ENCODE measurements at places on chromosomes 7 and 10.
A peak's percentile ranks its signal among the peaks of the same experiment; 100 is the strongest.

DNA sequence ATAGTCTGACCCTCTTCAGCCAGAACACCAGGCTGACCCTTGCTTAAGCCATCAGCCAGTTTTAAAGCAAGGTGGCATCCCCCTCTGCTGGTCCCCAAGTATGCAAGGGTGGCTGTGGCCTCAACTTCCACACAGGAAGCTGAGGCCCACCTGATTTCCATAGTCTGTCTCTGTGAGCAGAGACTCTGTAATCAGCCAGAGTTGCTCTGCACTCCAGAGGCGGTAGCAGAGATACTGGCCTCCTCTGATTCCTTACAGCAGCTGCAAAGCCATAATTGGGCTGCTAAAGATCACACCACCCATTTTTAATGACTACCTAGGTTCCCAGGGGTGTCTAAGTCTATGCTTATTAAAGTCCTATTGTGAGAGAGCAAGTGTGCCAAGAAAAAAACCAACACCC is 1.8 kb downstream of the PDAP1 start:
- DNase-seq = no peak

DNA sequence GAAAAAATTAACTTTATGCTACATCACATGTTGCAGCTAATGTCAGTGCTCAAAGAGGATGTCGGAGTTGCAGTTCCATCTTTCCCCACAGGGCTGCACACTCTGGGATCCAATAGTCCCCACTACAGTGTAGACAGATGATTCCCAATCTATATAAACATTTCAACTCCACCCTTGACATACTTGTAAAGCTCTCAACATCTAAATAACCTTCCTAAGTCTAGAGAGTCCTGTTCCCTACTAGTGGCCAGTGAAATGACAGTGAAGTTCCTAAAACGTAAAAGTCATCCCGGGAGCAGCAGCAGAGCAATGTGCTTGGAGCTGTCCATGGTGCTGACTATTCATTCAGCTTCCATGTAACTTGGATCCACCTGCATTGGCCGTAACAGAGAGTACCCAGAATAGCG is 145.1 kb downstream of the GRM8 start:
- peak; percentile 81 for DNase-seq

DNA sequence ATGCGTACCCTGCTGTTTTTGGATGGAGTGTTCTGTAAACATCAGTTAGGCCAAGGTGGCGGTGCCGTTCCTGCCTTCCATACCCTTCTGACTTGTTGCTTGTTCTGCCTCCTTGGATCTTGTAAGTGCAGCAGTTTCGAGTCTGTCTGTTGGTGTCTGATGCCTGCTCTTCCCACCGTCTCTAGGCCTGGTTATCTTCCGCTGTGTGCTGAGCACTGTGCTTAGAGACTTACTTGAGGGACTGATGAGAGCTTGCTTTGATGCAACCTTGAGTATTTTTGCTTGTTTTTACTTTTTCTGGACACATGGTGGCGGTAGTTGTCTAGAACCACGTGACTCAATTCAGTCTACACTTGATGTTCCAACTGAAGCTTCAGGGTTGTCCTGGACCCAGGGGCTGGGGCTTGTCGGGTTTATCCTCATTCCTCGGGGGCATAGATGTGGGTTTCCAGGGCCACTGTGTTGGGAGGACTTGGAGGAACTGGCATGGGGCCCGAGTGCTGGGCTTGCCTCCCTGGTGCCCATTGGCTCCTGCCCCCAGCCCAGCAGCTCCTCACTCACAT is 14.4 kb upstream of the SPRN start:
- DNase-seq = peak; percentile 44

DNA sequence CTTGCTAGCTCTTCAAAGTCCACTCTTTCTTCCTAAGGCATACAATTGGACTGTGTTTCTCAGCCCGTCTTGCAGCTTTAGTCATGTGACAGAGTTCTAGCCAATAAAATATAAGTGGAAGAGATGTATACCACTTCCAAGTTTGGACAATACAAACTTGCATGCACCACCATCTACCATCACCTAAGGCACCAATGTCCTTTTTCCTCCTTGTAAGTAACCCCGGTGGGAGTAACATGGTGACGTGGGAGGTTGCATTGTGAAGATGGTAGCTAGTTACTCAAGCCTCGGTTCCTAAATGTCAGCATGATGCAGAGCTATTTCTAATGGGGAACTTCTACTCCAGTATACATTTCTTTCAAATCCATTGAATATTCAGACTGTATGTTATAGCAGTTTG is 5.3 kb upstream of the CACNB2 start:
- no peak for DNase-seq
